ENCODE measurements at places on chromosomes 4 and X. TPM values are rescaled to one million over a fixed set of nuclear protein-coding genes. Genes with fewer than 3 reads are reported as not detected.

SHOX gene
- not detected for total RNA-seq

NEIL3 gene
- not detected for total RNA-seq

FAM53A gene
- total RNA-seq = not detected

NOP14 gene
- total RNA-seq = 12.3 TPM

P2RY8 gene
- total RNA-seq = 2.2 TPM

C4orf36 gene
- not detected for total RNA-seq

WDR17 gene
- 3.4 TPM for total RNA-seq

SPANXB1 gene
- not detected for total RNA-seq

DCAF8L2 gene
- total RNA-seq = not detected

LIMCH1 gene
- 44.4 TPM for total RNA-seq

SPATA18 gene
- 0.32 TPM for total RNA-seq

FGF2 gene
- 20.8 TPM for total RNA-seq

RAB40A gene
- 1.5 TPM for total RNA-seq

PDLIM3 gene
- total RNA-seq = 445 TPM

GLRA2 gene
- total RNA-seq = not detected

SULT1B1 gene
- 0.96 TPM for total RNA-seq

HELT gene
- total RNA-seq = not detected

MEPE gene
- total RNA-seq = not detected

LAGE3 gene
- total RNA-seq = 52.0 TPM

TMPRSS11F gene
- not detected for total RNA-seq

GDI1 gene
- 67.4 TPM for total RNA-seq

NPY5R gene
- total RNA-seq = 6.1 TPM

RHOXF1 gene
- total RNA-seq = not detected

MAGEA12 gene
- not detected for total RNA-seq

ARL9 gene
- total RNA-seq = not detected

NAP1L2 gene
- total RNA-seq = 0.11 TPM

MAB21L2 gene
- not detected for total RNA-seq

YY2 gene
- not detected for total RNA-seq

IL21 gene
- not detected for total RNA-seq

NKX1-1 gene
- total RNA-seq = not detected

SPANXC gene
- not detected for total RNA-seq

FATE1 gene
- not detected for total RNA-seq

FOXP3 gene
- total RNA-seq = not detected

MAD2L1 gene
- 12.8 TPM for total RNA-seq

SLC38A5 gene
- total RNA-seq = 39.6 TPM

SUPT20HL1 gene
- 1.7 TPM for total RNA-seq

ZNF275 gene
- 2.2 TPM for total RNA-seq

C1QTNF7 gene
- total RNA-seq = 23.2 TPM

Measured in ascending aorta (tissue), 2 donors.